ENCODE measurements at places on chromosomes 4 and X.

DNA sequence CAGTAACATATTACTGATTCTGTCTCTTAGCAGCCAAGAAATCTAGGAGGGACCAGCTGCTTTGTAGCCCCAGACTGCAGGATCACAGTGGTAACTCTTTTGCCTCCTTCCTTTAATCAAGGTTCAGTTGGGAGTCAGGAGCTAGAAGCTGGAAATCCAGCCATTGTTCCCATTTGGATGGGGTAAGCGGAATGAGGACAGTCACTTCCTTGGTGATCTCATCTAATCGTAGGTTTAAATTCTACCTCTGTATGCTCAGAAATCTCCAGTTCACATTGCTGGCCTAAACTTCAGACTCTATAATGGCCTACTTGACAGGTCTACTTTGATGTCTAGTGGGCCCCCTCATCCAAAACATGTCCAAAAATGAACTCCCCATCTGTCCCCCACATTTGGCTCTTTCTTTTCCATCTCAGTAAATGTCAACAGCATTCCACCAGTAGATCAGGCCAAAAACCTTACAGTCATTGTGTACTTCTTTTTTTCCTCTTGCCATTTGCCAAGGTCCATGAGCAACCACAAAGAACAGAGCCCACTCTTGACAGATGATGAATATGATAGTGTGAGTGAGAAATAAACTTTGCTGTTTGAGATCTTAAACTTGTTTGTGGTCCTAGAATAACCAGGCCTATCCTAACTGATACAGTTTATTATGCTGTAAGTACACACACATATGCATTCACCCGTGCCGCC is 40.1 kb downstream of the WWC2 start:
- no peak for DNase-seq

DNA sequence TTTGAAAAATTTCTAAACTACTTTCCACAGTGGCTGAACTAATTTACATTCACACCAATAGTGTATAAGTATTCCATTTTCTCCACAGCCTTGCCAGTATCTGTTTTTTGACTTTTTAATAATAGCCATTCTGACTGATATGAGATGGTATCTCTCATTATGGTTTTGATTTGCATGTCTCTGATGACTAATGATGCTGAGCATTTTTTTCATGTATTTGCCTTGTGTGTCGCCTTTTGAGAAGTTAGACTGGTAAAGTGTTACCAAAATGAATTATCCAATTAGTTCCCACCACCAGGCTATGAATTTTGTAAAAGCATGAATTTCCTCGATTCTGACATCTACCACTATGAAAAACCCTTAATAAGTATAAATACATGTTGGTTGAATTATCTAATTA is 242.2 kb upstream of the GK2 start:
- DNase-seq: no peak

DNA sequence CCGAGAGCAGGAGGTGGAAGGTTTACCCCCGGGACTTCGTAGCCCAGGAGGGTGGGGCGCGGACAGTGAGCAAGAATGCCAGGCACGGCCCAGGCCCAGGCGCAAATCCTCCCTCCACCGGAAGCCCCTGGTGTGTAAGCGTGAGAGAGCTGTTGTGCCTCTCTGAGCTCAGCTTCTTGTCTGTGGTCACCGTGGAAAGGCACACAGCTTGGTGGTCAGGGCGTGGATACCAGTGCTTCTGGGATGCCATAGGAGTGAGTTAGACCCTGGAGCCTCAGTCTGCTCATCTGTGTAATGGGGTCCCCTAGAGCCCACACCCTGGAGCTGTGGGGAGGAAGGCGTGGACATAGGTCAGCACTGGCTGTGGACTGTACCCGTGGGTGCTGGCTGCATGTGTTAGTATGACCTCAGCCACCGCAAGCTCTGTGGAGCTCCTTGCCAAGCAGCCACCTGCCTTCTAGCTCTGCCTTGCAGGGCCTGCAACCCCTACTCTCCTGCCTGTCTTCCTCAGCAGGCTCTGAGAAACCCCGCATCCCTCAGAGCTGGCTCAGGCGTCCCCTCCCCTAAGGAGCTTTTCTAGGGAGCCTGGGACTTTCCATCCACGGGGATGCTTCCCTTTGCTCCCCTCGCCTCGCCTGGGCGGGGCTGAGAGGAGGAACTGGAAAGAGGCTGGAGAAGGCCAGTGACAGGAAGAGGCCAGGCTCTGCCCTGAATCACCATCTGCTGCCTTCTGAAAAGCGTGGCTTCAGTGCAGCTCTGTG is 28.0 kb upstream of the AFAP1 start:
- DNase-seq: peak; percentile 72

- DNase-seq: no peak
Measured at GRCh38 chrX:26387906-26388305, 171.9 kb downstream of the MAGEB5 start.

DNA sequence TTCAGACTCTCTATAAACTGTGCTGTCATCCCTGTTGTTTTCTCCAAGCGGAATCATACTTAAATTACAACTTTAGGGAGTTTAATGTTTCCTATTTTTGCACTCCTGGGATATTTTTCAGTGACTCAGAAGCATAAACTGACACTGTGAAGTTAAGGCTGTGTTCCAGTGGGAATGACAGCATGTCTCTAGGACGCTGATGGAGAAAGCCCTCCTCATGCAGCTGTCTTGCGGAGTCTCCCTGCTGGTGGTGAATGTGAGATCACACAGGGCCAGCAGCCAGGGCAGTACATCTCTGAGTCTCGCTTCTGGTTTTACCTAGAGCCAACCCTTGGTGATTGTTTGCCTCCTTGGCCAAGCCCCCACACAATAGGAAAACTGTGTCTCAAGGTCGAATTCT is 53.3 kb downstream of the NFKB1 start:
- DNase-seq: no peak

DNA sequence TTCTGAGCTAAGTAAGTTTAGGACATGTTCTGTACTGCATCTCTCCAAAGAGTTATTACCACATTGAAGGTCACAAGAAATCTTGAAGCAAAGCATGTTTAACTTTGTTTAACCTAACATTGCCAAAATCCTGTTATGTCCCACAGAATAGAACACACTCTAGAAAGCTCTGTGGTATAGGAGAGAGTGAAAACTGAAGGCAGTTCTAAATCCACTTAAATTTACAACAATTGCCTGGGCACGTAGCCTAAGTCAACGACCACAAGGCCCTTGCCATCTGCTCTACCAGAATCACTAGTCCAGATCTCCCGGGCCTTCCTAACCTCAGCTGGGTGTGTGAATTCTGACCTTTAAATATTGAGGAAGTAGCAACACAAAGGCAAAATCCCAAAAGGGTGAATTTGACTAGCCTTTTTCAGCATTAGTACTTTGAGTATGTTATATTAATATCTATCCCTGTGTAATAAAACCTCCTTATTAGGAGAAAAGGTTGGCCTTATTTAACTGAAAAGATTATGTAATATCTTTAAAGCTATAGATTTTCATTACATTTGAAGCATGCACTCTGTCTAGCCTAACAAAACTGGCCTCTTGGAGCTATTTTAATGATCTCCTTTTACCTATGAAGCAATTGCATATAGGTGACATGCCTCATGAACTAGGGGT is 4.5 kb upstream of the MAML3 start:
- no peak for DNase-seq

DNA sequence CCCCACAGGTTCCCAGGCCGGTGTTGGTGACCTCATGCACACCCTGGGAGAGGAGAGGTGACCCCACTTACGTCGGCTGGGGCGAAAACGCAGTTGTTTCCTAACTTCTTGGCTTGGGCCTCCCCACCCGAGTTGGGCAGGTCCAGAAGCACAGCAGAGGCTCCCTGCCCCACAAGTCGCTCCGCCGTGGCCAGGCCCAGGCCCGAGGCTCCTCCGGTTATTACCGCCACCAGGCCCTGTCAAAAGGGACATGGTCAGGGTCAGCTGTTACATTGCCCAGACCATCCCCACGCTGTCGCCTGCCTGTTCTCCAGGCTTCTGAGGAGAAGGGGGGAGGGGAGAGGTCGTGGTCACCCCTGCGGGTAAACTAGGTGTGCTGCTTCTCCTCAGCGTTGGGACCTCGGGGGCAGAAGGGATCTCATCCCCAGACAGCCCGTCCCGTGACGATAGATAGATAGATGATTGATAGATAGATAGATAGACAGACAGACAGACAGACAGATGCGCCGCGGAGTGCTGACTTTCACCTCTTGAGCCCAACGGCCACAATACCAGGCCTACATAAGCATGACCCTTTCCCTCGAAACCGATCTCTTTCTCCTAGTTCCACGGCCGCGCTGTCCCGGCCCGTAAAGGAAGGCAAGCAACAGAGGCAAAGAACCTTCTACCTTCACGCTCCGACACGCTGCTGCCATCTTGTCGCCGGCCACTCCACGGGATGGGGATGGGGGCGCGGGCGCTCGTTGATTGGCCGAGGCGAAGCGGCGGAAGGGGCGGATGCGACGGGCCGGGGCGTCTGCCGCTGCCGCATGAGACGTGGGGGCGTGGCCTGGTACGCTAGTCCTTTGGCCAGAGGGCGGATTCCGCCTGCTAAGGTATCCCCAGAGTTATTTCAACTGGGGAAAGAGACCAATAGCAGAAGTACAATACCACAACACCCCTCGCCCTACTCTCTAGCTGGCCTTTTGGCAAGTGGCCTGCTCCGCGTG is at the start of gene HSD17B10:
HSD17B10 (minus strand) TSS at position 720 of the 989 bp plus-strand sequence; CDS start at position 695, 25 bp downstream.
- peak; percentile 4 for DNase-seq

DNA sequence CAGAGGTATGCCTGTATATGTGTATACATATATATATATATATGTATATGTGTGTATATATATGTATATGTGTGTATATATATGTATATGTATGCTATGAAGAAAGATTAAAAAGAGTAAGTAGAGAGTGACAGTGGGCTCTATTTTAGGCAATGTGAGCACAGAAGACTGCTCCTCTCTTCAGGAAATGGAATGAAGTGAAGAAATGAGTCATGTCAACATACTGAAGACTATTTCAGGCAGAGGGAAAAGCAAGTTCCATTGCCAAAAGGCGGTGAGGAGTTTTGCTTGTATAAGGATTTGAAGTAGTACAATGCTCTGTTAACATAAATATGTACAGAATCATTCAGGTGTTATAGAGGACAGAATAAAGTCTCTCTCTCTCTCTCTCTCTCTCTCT is 773.2 kb upstream of the FTHL17 start:
- no peak for DNase-seq

DNA sequence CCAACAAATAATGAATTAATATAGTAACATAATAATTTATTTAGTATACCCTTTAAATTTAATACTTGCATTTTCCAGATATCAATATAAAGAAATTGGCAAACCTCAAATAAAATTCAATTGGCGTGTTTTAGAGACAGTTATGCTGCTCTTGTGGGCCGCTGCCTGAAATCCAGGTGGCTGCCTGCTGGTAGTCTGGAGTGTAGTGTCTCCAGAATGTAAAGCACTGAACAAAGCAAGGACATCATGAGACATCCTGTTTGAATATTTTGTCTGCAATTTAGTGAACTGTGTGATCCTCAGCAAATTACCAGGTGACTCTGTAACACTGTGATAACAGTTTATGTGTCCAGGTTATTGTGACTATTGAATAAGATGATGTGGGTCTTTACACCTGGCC is 29.9 kb downstream of the ZFP42 start:
- DNase-seq: no peak

DNA sequence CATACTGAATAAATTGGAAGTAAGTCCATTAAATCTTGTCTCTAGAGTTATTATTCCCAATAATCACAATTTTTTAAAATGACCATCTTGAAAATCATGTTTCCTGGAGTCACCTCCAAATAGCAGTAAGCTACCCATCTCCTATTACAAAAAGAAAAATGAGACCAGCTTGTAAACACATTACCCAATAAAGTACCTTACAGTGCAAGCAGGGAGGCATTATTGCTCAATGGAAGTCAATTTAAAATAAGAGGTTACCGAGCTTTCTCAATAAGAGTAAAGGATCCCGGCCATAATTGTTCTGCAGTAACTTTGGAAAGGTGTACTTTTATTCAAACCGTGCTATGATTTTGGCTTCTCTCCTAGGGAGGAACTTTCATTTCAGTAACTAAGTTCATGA is 78.0 kb downstream of the DMD start:
- no peak for DNase-seq

DNA sequence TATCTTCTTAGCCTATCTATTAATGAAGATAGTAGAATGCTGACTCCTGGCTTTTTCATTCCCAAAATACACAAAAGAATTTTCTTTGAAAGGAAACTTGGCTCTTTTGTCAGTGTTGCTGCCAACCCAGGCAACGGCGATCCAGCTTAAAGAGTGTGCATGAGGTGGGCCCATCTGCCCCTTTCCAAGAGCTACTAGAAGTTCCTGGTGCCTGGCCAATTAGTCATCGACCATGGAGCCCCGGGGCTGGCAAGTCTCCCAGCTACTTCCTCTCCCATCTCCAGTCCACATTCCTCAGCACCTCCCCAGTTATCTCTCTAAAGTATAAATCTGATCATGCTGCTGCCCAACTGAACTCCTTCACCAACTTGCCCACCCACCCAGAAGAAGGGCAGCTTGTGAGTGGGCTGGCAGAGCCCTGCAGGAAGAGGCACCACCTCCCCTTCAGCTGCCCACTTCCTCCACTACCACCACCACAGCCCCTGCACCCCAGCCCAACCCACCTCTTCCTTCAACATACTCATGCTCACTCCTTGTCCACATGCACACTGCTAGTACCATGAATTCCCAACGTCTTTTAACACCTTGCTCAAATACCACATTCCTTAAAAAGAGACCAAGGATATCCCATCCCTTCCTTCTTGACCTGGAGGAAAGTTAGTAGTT is 158.2 kb upstream of the MAP3K15 start:
- DNase-seq: no peak

GRCh38 chrX:150032742-150033141 is 94.5 kb upstream of the EOLA2 start:
- no peak for DNase-seq

DNA sequence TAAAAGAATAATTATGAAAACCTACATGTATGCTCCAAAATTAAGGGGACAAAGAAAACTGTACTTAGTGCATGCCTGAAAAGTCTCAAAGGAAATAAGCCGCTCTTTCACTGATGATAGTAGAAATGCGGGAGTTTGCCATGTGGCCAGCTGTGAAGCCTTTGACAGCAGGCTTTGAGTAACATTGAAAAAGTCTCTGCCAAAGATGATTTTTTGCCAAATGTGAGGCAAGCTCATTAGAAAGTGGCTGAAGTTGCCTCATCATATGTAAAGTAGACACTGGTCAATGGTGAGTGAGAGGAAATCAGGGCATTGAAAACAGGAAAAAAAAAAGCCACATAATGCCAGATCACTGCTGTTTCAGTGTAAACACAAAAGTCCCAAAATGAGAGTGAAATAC is 2360.1 kb downstream of the PCDH7 start:
- DNase-seq: no peak

Data from cerebellar nuclear complex (tissue), 1 donor.